ENCODE measurements at places on chromosomes 5 and 9.

DNA sequence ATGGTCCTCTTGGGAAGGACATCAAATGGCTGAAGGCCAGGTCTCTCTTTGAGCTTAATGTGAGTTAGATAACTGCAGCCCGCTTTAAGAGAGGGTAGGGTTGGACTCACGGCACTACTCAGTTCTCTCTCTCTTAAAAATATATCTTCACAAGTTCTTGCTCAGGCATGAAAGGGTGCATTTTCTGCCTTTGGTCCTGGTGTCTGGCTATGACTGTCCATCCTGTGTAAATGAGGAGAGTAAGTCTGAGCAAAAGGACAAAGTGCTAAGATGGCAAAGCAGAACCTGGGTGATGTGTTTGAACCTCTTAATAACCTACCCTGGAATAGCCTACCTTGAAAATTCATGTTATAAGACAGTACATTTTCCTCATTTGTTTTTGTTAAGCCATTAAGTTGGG is 293.4 kb downstream of the PDE4D start:
- DNase-seq = no peak

DNA sequence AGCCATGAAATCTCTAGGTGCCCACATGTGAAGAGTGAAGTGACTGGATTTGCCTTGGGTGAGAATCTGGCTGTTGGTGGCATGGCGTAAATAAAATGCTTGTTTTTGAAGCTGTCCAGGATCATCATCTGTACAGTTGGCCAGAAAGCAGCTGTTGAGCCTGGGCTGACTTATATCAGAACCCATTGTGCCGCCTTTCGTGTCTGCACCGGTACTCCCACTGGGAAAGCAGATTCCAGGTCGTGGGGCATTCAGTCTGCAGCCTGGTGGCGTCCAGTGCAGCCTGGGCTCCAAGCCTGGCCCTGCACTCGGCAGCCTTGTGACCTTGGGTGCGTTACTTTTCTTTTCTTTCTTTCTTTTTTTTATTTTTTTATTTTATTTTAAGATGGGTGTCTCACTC is 27.8 kb downstream of the PRRC2B start:
- no peak for DNase-seq

- DNase-seq = no peak
Measured at GRCh38 chr5:168603746-168604145, 24.6 kb upstream of the PANK3 start.

DNA sequence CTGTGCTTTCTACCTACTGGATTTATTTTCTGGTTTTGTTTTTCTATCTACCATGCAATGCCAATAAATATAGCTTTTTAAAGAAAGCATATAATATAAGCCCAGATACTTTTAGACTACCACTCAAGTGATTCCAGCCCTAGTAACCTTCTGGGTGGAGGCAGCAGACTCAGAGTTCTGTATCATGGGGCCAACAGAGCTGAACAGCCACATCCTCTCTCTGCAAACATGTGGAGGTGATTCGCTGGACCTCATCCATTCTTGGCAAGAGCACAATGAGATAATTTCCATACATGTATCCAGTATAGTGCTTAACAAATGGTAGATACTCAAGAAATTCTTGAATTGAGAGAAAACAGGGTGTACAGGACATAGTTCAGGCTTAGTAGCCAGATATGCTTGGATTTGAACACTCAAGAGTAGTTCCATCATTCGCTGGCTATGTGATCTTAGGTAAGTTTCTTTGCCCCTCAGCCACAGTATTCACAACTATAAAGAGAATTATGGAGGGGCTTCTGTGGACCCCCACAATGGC is 124.5 kb downstream of the ASTN2 start:
- no peak for DNase-seq
